ENCODE measurements at places on chromosomes 12 and 14.

- no peak overlapping the region for H3K4me3 ChIP-seq
- peaks cover 7% of the 10 kb centered on the region for H3K4me1 ChIP-seq
- H3K27ac ChIP-seq: no peak overlapping the region
- no peaks in the 10 kb centered on the region for H3K27me3 ChIP-seq
- H3K36me3 ChIP-seq: no peaks in the 10 kb centered on the region
Measured at GRCh38 chr12:13097491-13098011, 5.9 kb downstream of the GSG1 start.

GRCh38 chr12:104457746-104458693 lies 1.3 kb downstream of the CHST11 start:
- no peak for DNase-seq
- no peak overlapping the region for H3K27ac ChIP-seq
- H3K27me3 ChIP-seq: no peaks in the 10 kb centered on the region
- no peaks in the 10 kb centered on the region for H3K36me3 ChIP-seq
- peak overlapping the region; percentile 84 for H3K4me3 ChIP-seq
- no peaks in the 10 kb centered on the region for H3K4me1 ChIP-seq

- H3K27me3 ChIP-seq: no peaks in the 10 kb centered on the region
- H3K27ac ChIP-seq: no peak overlapping the region
- peaks cover 16% of the 10 kb centered on the region for H3K4me1 ChIP-seq
- H3K36me3 ChIP-seq: no peaks in the 10 kb centered on the region
Measured at GRCh38 chr12:69894800-69895383, 69.9 kb downstream of the MYRFL start.

- H3K4me3 ChIP-seq: no peak overlapping the region
- DNase-seq: no peak
- H3K36me3 ChIP-seq: no peaks in the 10 kb centered on the region
- no peaks in the 10 kb centered on the region for H3K27me3 ChIP-seq
- no peak overlapping the region for H3K27ac ChIP-seq
- H3K4me1 ChIP-seq: peaks cover 2% of the 10 kb centered on the region
Measured at GRCh38 chr14:69090187-69090789, 62.6 kb downstream of the DCAF5 start.

DNA sequence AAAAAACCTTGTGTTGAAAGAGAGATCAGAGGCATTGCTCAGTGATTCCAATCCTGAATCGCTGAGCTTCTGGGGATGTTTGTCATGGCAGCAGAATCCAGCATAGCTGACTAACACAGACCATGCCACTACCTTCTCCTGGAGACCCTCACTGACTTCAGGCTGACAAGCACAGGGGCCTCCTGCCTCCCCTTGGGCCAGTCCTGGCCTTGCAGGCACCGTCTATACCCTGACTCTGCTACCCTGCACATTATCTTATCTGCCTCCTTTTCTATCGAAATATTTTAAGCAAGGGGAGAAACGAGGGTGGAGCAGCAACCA lies 139.8 kb downstream of the KIF26A start:
- no peaks in the 10 kb centered on the region for H3K27me3 ChIP-seq
- H3K4me3 ChIP-seq: no peak overlapping the region
- no peaks in the 10 kb centered on the region for H3K36me3 ChIP-seq
- no peak overlapping the region for H3K27ac ChIP-seq

DNA sequence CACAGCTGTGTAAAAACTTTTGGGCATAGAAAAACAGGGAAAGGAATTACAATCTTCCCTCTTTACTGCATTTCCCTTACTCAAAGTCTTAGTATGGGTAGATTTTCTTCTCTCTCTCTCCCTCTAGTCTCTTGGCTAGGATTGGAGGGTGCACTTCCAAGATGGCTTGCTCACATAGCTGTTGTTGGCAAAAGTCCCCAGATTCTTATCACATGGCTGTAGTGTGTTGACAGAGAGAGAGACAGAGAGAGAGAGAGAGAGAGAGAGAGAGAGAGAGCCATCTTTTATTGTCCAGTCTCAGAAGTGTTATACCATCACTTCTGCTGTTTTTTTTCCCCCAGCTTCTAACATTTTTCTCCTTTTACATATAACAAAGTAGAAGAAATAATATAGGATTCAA lies 6.3 kb upstream of the OR4E2 start:
- no peak overlapping the region for H3K27ac ChIP-seq
- peaks cover 4% of the 10 kb centered on the region for H3K4me1 ChIP-seq

DNA sequence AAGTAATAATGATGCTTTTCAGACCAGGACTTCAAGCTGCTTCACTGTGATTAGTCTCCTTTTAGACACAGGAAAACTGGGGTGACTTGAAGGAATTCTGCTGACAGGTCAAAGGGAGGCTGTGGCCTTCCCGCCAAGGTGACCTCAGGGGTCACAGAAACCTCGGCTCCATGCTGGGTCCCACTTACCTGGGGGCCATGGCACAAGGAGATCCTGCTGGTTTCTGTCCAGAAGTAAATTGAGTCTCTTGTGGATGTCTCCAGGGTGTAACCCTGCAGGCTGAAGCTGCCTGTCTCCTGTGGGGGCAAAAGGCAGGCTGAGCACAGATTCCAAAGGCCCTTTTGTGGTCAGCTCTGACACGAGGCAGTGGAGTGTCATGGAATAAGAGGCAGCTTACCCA lies 138.7 kb upstream of the MED13L start:
- H3K36me3 ChIP-seq: no peaks in the 10 kb centered on the region
- no peaks in the 10 kb centered on the region for H3K27me3 ChIP-seq
- H3K4me3 ChIP-seq: no peak overlapping the region
- H3K27ac ChIP-seq: no peak overlapping the region

GRCh38 chr14:21703357-21704326 lies 30.0 kb upstream of the OR4E1 start:
- H3K27me3 ChIP-seq: no peaks in the 10 kb centered on the region
- H3K27ac ChIP-seq: no peak overlapping the region
- DNase-seq: no peak
- no peaks in the 10 kb centered on the region for H3K36me3 ChIP-seq
- no peak overlapping the region for H3K4me3 ChIP-seq

DNA sequence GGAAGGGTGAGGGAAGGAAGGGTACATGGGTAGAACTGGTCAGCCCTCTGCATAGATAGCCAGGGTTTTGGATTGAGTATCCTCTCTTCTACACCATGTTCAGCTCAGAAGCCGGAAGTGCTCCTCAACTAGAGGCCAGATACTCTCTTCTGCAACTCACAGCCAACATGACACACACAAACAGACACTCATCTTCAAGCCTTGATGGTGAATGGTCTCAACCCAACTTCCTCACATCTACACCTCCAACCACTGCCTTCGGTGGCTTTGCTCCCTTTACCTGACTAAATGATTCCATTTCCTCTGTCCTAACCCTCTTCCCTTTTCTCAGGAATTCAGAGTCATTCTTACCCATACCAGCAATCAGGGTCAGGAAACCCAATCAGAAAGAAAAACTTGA lies 7.6 kb upstream of the FKBP11 start:
- no peak overlapping the region for H3K27ac ChIP-seq
- H3K36me3 ChIP-seq: peaks cover 21% of the 10 kb centered on the region
- no peaks in the 10 kb centered on the region for H3K4me1 ChIP-seq
- H3K27me3 ChIP-seq: no peaks in the 10 kb centered on the region

DNA sequence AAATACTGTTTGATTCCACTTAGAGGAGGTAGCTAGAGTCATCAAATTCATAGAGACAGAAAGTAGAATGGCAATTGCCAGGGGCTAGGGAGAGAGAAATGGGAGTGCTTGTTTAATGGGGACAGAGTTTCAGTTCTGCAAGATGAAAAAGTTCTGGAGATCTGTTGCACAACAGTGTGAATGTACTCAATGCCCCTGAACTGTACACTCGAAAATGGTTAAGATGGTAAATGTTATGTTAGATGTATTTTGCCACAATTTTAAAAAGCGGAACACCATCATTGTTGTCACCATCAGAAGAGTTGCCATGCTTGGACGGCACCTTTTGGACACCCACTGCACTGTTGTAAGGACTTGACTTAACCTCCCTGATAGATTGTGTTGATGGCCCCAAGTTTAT lies 106.9 kb downstream of the SCARB1 start:
- H3K36me3 ChIP-seq: no peaks in the 10 kb centered on the region
- DNase-seq: no peak
- H3K27me3 ChIP-seq: no peaks in the 10 kb centered on the region

- peaks cover 19% of the 10 kb centered on the region for H3K27me3 ChIP-seq
- H3K4me1 ChIP-seq: no peaks in the 10 kb centered on the region
- DNase-seq: no peak
- no peak overlapping the region for H3K4me3 ChIP-seq
Measured at GRCh38 chr12:52052468-52053186, 1.4 kb downstream of the NR4A1 start.

- DNase-seq: no peak
- H3K4me1 ChIP-seq: no peaks in the 10 kb centered on the region
- no peaks in the 10 kb centered on the region for H3K27me3 ChIP-seq
- H3K36me3 ChIP-seq: no peaks in the 10 kb centered on the region
- no peak overlapping the region for H3K27ac ChIP-seq
- H3K4me3 ChIP-seq: no peak overlapping the region
Measured at GRCh38 chr12:75129275-75129674, 80.4 kb downstream of the KCNC2 start.

GRCh38 chr14:54502602-54503001 lies 7.1 kb upstream of the CGRRF1 start:
- no peak overlapping the region for H3K27ac ChIP-seq
- no peaks in the 10 kb centered on the region for H3K36me3 ChIP-seq
- no peak overlapping the region for H3K4me3 ChIP-seq
- no peak for DNase-seq
- no peaks in the 10 kb centered on the region for H3K4me1 ChIP-seq

GRCh38 chr12:16472631-16473030 lies 125.2 kb downstream of the MGST1 start:
- H3K4me3 ChIP-seq: no peak overlapping the region
- H3K36me3 ChIP-seq: no peaks in the 10 kb centered on the region
- DNase-seq: no peak
- H3K4me1 ChIP-seq: no peaks in the 10 kb centered on the region
- H3K27ac ChIP-seq: no peak overlapping the region
- no peaks in the 10 kb centered on the region for H3K27me3 ChIP-seq

DNA sequence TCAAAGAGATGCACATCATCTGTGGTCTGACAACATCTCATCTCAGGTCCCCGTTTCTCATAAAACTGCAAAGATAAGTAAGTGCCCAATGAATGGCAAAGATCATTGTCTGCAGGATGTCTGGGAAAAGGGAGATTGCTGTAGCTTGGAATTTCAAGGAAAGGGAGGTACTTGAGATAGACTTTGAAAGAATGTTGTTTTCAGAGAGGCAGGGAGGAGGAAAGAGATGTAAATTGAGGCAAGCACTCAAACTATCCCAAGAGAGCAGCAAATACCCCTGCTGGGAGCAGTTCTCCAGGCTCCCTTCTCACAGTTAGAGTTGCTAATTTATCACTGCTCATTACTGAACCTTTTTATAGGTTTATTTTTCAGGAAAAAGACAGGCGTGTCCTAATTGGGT lies 107.1 kb downstream of the MYRFL start:
- peak overlapping the region; percentile 55 for H3K27ac ChIP-seq
- peak; percentile 52 for DNase-seq
- peaks cover 14% of the 10 kb centered on the region for H3K4me1 ChIP-seq
- no peaks in the 10 kb centered on the region for H3K27me3 ChIP-seq
- H3K36me3 ChIP-seq: no peaks in the 10 kb centered on the region

DNA sequence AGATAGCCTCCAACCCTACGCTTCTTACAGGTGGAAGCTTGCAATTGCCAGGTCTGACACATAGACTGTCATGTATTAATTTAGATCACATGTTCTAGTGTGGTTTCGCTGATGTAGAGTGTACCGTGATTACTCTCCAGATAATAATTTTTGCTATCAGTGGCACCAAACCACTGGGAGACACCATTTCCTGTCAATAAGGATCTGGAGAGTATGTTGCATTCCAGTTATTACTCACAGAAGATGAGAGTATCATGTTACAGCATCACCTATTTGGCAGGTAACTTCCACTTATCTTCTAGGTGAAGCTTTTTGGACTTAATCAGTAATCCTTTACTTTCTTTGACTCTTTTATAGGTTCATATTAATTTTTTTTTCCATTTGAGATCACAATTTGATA lies 147.2 kb downstream of the HELB start:
- H3K27ac ChIP-seq: no peak overlapping the region
- H3K36me3 ChIP-seq: no peaks in the 10 kb centered on the region
- DNase-seq: no peak
- H3K27me3 ChIP-seq: no peaks in the 10 kb centered on the region

- H3K4me3 ChIP-seq: no peak overlapping the region
- H3K27me3 ChIP-seq: no peaks in the 10 kb centered on the region
- no peak overlapping the region for H3K27ac ChIP-seq
- no peaks in the 10 kb centered on the region for H3K36me3 ChIP-seq
Measured at GRCh38 chr12:107553211-107553765, 132.3 kb upstream of the PWP1 start.

- H3K27me3 ChIP-seq: peaks cover 91% of the 10 kb centered on the region
- H3K4me1 ChIP-seq: peaks cover 14% of the 10 kb centered on the region
- no peaks in the 10 kb centered on the region for H3K36me3 ChIP-seq
- no peak for DNase-seq
Measured at GRCh38 chr14:36582011-36582873, at the start of gene NKX2-8. NKX2-8 (minus strand) TSS chr14:36582614; CDS start chr14:36582389, 225 bp downstream.

GRCh38 chr14:68816183-68816942 lies 23.5 kb upstream of the ZFP36L1 start:
- no peaks in the 10 kb centered on the region for H3K36me3 ChIP-seq
- H3K4me3 ChIP-seq: peak overlapping the region; percentile 23
- peaks cover 7% of the 10 kb centered on the region for H3K4me1 ChIP-seq

DNA sequence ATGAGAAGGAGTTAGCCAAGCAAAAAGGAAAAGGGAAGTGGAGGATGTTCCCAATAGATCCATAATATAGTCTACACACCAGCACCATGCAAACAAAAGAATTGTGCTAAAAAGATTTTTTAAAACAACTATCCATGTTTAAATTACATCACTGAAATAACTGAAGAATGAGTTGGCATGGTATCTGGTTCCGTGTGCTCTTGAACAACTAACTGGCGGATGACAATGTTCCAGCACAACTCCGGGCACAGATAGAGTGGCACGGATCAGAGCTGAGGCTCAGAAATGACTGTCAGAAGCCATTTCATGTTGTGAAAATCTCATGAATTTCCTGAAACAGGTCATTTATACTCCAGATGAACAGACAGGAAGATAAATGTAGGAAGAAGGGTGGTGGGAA lies 153.1 kb downstream of the HMGA2 start:
- DNase-seq: no peak
- no peak overlapping the region for H3K27ac ChIP-seq
- no peaks in the 10 kb centered on the region for H3K36me3 ChIP-seq
- H3K27me3 ChIP-seq: no peaks in the 10 kb centered on the region

DNA sequence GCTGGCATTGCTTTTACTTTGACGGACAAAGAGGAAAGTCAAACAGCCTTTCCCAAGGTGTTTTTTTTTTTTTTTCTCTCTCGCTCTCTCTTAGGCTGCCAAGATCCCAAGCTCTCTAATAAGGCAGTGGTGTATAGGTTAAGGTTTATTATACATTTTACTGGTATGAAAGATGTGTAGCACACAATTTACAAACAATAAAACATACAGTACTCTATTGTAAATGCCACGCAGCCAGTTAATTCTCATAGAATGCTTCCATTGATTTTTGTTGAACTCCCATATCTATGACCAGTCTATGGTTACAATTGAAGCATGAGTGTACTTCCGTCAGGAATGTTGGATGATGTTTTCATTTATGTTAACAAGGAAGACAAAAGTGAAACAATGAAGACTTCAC lies 106.4 kb upstream of the GSC start:
- DNase-seq: no peak
- no peaks in the 10 kb centered on the region for H3K4me1 ChIP-seq
- no peak overlapping the region for H3K4me3 ChIP-seq
- no peaks in the 10 kb centered on the region for H3K36me3 ChIP-seq
- H3K27me3 ChIP-seq: no peaks in the 10 kb centered on the region

- no peaks in the 10 kb centered on the region for H3K27me3 ChIP-seq
- DNase-seq: no peak
- H3K36me3 ChIP-seq: no peaks in the 10 kb centered on the region
- no peak overlapping the region for H3K4me3 ChIP-seq
Measured at GRCh38 chr14:54683882-54684794, 117.2 kb downstream of the SAMD4A start.

Measured in iPS DF 6.9 (cell line).